Stimulated activated CD4-positive, alpha-beta T cell treated with anti-CD3 and anti-CD28 coated beads, Interleukin-2, amount 100 ng/mL, for 48 hours (primary cell): ENCODE measurements at places on chromosomes 12 and 14.
A peak's percentile ranks its signal among the peaks of the same experiment; 100 is the strongest.

DNA sequence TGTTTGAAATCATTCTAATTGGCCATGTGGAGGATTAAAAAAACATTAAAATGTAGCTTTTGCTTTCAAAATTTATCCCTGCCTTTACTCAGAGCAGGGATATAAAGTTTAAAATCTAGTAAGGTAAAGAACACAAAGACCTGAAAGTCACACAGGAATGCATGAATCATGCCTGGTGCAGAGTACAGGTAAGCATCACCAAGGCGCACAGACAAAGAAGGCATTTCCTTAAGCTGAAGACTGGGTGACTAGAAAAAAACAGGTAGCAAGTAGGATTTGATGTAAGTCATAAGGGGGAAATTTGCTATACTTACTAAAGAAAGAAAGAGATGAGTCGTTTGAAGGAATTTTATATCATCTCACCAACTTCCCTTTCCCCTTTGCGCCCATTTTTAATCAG lies 405.6 kb downstream of the GXYLT1 start:
- DNase-seq, result no peak

- no peak for DNase-seq
Observed at GRCh38 chr12:100733817-100734593, 60.6 kb upstream of the ANO4 start.

DNA sequence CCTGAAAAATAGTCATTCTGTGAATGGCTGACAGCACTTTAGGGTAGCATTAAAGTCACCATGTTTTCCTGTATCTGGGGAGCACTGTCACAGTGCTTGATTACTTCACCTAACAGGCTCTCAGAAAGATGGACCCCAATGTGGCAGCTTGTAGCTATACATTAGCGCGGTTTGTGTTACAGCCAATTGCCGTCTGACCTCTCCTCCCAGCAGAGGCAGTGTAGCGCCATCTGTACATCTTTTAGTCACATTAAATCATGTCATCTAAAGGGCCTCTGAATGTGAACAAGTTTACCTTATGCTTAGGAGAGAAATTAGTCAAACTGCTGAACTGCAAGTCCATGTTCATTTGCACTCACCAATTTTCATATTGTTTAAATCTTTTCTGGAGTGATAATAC lies 113.7 kb downstream of the LMO3 start:
- DNase-seq, result no peak

DNA sequence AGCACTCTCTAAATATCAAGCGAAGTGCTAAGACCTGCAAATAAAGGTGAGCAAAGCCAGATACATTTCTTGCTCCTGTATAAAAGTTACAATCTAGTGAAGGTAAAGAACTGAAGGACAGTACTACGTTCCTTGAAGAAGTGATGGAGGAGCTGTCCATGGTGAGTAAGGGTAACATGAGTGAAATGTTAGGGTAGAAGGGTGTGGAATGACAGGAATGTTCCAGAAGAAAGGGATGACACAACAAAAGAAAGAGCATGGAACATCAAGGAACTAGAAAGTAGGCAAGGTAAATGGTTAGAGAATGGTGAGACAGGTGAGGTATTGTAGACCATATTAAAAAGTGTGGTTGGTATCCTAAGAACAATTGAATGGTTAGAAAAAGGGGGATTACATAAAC lies 272.4 kb downstream of the ACSS3 start:
- DNase-seq, result no peak

DNA sequence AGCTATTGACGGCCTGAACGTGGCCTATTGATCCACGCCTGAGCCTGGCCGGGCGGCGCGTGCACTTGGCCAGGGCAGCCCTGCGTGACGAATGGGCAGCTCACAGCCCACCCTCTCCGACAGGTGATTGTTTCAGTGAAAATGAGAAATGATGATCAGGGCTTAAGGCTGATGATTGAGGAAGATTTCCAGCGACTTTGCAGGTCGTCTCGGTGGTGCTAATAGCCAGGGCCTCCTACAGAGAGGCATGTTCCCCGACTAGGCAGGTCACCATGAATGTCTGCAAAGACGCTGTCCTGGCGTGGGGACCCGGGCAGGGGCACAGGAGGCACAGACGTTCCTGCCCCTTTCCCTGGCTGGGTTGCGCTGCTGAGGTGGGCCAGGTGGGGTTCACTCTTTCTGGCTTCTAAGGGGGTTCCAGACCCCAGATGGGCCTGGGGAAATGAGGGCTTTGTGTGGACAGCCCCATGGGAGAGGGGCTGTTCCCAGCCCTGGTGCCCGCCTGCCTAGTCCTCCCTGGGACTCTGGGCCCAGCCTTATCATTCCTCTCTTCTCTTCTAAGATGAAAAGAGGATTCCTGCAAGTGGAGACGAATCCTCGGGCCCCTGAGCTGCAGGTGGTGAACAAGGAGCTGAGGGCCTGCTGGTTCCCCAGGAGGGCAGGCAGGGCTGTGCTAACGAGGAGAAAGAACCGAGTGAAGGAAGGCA lies 157.4 kb downstream of the KIF26A start:
- DNase-seq, result no peak

DNA sequence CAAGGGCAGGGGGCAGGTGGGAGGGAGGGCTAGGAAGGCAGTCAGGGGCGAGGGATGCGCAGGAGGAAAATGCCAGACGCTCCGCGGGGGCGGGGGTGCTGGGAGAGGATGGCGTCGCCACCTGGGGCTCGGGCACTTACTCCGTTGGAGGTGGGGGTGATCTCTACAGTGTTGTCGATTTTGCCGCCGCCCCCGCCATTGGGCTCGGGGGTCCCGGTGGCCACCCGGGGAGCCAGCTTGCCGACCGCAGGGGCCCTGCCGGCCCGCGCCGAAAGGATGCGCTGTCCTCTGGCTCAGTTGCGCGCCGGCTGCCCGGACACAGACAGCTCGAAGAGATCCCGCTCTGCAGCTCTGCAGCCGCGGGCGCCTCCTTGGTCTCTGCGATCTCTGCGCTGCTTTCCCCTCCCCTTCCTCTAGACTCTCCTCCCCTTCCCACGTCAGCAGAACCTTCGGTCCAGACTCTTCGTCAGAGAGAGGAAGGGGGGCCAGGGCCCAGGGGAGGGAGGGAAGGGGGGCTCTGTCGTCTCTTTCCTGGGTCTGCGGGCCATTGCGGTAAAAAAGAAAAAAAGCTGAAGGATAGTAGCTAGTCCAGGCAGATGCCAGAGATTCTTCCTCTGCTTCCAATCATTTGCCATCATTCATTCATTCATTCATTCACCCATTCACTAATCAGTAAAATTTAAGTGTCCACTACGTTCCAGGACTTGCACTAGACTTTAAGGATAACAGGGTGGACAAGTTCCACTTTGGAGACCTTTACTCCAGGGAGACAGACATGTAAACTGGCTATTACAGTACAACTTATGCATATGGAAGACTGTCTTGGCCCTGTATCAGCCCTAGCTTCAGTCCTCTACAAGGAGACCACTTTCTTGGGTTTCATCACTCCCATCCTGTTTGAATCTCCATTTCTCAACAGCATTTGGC lies at the start of gene SLC22A17:
Gene SLC22A17, minus strand, starts transcription at position 382 of the 927 bp plus-strand sequence.
- peak; percentile 35 for DNase-seq

DNA sequence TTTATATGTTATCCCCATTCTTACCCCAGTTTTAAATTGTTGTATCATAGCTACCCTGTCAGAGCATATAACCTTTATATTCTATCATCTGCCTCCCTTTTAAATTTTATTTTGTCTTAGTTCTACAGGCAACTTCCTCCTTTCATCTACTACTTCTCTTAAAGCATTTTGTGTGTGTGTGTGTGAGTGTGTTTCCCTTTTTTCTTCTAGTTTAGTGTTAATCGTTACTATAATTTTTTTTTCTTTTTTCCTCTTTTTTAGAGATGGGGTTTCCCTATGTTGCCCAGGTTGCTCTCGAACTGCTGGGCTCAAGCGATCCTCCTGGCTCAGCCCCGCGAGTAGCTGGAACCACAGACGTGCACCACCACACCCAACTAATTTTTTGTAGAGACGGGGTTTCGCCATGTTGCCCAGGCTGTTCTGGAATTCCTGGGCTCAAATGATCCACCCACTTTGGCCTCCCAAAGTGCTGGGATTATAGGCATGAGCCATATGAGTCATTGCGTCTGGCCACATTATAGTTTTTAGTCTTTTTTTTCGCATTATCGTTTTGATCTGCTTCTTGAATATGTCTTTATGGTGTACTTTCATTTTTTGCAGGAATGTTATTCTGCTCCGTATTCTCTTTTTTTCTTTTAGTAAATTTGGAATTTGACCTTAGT lies 33.1 kb upstream of the FBXO34 start:
- DNase-seq, result no peak

DNA sequence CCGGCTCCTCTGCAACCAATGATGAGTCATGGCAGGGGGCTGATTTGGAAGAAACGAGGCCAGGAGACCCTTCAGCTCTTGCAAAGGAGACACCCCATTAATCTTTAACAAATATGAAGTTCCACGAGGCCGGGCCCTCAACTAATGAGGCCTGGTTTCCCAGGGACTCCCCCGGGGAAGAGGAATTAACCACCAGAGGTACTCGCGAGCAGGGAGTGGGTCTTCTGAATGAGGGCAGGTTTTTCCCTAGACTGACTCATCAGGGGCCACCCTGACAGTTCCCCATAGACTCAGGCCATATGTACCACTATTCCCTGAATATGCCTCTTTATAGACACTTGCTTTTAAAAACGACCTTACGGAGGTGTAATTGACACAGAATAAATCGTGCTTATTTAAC lies 150.7 kb upstream of the LHX5 start:
- no peak for DNase-seq

DNA sequence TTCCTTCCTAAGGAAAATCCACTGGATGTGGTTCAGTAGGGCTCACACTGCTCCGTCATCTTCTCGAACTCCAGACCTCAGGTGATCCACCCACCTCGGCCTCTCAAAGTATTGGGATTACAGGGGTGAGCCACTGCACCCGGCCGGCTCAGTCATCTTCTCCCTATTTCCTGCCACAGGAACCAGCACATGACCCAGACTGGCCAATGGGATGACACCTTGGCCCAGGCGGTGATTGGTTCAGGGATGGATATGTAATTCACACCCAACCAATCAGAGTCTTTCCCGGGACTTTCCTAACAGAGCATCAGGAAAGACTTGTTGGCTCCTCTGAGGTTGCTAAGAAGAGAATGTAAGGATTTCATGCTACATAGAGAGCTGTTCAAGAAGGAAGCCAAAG lies 19.2 kb upstream of the C12orf76 start:
- no peak for DNase-seq

DNA sequence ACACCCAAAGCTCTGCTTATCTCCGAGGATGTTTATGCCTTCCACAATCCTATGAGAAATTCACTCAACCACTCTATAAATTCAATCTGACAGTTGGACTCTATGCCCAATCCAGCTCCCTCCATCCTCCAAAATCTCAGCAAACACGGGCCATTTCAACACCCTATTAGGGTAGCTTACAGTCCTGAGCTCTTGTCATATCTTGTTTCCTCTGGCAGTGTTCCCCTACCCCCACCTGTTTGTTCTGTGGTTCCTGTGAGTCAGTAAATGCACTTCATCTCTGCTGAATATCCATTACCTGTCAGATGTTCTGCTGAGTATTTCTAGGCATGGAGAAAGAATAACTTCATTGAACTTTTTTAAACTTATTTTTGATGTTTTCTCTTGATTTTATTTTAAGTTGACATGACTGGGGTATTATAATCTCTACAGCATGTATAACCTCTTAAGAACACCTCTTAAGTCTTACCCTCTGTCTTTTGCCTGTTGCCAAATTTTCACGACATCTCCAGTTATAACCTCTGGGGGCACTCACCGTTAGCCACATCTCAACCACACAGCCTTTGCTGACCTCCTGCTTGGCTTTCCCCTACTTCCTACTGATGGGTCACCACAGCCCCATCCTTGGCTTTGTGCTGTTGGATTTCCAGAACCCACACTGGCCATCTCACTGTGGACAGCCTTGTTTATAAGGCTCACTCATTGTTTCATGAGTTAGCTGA lies 317.0 kb upstream of the TMPO start:
- no peak for DNase-seq

DNA sequence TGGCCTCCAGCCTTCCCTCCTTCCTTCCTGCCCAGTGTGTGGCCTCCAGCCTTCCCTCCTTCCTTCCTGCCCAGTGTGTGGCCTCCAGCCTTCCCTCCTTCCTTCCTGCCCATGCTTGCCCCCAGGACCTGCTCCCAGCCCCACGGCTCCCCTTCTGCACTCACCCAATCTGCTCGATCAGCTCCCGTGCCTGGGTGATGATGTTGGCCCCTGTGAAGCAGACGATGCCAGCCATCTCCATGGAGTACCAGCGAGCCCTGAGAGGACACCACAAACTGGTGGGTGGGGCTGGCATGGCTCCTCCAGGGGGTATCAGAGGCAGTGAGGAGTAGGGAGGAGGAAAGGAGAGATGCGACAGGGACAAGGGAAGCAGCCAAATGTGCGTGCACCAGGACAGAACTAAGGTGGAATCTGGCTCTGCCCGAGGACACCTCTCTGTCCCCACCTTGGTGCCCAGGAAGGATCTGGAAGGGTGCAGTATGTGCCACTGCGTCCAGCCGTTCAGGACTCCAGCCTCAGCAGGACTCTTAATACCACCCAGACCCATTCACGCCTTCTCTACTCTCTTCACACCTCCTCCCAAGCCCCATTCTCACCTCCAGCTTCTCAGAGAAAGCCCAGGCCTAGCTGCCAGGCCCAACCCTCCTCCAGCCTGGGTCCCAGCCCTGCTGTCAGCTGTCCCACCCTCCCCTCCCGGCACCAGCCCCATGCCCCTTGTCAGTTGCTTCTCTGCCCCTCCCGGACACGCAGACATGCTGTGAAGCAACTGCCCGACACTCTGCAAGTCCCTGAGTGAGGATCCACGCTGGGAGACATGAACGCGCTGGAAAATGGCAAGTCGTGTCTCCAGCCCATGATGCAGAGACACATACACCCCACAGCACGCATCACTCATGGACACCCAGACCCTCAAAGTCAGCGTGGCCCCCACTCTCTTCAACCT lies 22.7 kb downstream of the POLE start:
- no peak for DNase-seq

- no peak for DNase-seq
Observed at GRCh38 chr12:19763488-19763887, 324.2 kb downstream of the AEBP2 start.

GRCh38 chr12:109053382-109054123 lies 1.2 kb downstream of the USP30 start:
- peak; percentile 5 for DNase-seq

- no peak for DNase-seq
Observed at GRCh38 chr12:69888901-69889300, 63.9 kb downstream of the MYRFL start.

DNA sequence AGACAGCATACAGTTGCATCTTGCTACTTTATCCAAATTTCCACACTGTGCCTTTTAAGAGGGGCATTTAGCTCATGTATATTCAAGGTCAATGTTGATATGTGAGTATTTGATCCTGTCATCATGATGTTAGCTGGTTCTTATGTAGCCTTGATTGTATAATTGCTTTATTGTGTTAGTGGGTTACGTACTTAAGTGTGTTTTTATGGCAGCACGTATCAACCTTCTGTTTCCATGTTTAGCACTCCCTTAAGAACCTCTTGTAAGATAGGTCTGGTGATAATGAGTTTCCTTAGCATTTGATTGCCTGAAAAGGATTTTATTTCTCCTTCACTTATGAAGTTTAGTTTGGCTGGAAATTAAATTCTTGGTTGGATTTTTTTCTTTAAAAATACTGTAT lies 445.2 kb downstream of the NAV3 start:
- no peak for DNase-seq

DNA sequence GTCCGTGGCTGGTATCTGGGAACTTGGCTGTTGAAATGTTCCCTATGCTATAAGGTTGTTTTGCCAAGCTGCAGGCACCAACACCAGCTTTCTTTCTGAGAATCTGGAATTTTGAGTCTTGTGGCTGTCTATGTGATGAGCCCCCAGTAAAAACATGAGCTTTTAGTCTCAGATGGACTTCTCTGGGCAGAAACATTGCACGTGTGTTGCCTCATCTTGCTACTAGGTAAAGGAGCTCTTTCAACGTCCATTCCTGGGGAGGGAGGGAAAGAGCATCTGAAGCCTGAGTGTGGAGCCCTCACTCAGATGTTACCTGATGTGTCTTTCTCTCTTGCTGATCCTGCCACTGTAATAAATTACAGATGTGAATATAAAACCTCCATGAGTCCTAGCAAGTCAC lies 183.8 kb upstream of the LHX5 start:
- DNase-seq, result no peak
